ENCODE measurements at places on chromosomes 5 and 9.

- DNase-seq: no peak
These were observed 124.3 kb downstream of the HSD17B3 start for GRCh38 chr9:96177719-96178028.

DNA sequence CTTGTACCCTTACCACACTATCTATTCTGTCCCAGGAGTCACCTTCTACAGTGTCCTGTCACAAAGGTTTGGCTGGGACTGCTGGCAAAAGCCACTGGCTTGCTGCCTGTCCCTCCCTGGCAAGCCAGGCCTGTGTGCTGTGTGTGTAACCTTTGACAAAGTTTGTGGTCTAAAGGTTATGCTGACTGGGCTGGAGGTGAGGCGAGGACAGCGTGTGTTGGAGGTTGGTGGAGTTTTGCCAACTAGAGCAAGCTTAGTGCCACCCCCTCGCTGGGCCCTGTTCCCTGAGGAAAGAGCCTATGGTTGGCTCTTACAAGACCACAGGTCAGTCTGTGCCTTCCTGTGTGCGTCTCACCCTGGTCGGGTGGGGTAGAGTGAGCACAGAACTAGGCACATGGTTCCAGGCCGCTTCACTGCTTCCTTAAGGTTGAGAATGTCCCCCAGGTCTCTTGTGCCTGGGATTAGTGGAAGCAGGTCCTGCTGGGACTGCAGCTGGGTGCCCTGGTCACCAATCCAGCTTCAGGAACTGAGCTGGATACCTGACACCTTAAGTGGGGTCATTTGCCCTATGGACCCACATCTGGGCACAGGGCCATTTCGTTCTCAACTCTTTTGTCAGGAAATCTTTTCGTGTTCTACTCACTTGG is 152.2 kb downstream of the GADD45G start:
- peak; percentile 58 for DNase-seq

DNA sequence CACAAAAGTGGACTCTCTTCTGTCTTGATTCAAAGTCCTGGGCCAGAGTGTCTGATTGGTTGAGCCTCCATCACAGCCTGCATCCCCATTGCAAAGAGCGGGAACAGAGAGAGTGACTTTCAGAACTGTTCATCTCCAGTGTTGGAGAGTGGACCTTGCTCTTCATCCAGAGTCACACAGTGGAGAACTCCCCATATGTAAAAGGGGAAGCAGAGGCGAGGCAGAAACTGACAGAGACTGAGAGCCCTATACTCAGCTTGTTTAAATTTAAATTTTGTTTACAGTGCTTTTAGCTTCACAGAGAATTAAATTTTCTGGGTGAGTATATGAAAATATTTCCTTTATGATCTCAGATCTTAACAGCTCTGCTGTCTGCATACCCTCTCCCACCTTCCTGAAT is 70.0 kb upstream of the SSBP2 start:
- DNase-seq: peak; percentile 65

- DNase-seq: peak; percentile 5
These were observed 442.6 kb downstream of the MAT2B start for GRCh38 chr5:163947848-163948666.

- DNase-seq: no peak
These were observed 49.7 kb downstream of the POU4F3 start for GRCh38 chr5:146388386-146388785.

- no peak for DNase-seq
These were observed 415.1 kb downstream of the TMEM161B start for GRCh38 chr5:87853541-87853940.

GRCh38 chr5:127079994-127080491 is 6.7 kb upstream of the C5orf63 start:
- peak; percentile 71 for DNase-seq

DNA sequence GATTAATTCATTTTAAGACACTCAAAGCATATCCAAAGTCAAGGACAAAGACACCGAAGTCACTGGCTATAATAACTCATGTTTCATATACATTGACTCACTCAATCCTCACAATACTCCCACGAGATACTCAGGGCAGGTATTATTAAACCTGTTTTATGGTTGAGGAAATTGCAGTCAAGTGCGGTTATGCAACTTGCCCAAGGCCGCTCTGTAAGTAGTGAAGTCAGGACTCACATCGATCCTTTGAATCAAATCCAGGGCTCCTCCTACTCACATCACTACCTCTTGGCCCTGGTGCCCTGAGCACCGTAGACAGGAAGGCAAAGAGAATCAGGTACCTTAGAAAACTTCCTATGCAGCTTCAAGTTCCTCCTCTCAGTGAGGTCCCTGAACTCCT is 87.8 kb upstream of the APC start:
- no peak for DNase-seq

- DNase-seq: peak; percentile 21
These were observed 24.4 kb downstream of the RNF145 start for GRCh38 chr5:159184858-159185381.

DNA sequence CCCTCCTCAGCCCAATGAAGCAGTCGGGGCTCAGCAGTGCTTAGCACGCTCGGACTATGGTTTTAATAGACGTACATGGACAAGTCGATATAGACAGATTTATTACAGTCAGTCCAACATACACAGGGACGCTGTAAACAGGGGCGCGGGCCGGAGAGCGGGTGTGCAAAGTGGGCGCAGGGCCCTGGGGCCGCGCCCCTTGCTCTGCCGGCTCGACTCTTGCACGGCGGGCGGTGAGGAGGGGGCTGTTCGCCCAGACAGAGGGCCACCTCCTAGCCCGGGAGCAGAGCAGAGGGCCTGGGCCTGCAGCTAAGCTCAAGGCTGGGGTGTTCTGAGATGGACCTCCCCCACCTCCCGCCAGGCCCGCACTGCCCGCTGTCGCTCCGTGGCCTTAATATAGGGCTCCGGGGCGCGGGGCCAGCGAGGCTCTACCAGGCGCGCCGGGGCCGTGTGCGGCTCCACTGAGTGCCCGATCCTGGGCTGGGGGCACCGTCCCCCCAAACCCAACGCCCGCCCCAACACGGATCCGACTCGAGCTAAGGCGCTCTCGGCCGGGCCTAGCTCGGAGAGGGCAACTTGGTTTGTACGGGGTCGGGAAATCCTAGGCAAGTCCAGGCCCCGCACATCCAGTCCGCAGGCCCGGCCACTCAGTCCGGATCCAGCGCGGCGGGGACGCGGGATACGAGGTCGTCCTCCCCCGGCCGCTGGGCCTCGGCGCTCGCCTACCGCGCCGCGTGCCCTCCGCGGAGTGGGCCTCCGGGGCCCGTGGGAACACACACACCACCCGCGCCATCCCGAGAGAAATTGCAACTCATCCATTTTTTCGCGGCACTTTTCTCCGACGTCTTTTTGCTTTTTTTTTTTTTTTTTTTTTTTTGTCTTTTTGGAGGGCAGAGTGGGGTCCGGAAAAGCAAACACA is 6.1 kb downstream of the PITX1 start:
- DNase-seq: no peak

DNA sequence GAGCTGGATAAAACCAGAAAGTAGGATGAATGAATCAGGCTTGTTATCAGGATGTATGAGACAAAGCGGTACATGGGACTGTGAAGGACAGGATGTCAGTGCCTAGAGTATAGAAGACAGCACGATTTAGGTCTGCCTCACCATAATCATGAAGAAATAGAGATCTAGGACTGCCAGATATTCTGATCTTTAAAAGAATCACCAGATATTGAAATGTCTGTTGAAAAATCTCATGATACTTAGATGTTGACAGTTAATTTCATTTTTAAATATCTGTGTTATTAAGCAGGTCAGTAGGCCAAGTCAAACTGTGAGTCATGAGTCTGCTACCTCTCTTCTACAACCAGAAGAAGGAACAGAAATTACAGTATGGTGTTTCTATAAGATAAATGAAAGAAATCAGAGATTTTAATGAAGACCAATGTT is 65.0 kb downstream of the ST8SIA4 start:
- no peak for DNase-seq

GRCh38 chr5:168707716-168708695 is 128.8 kb upstream of the PANK3 start:
- DNase-seq: no peak

DNA sequence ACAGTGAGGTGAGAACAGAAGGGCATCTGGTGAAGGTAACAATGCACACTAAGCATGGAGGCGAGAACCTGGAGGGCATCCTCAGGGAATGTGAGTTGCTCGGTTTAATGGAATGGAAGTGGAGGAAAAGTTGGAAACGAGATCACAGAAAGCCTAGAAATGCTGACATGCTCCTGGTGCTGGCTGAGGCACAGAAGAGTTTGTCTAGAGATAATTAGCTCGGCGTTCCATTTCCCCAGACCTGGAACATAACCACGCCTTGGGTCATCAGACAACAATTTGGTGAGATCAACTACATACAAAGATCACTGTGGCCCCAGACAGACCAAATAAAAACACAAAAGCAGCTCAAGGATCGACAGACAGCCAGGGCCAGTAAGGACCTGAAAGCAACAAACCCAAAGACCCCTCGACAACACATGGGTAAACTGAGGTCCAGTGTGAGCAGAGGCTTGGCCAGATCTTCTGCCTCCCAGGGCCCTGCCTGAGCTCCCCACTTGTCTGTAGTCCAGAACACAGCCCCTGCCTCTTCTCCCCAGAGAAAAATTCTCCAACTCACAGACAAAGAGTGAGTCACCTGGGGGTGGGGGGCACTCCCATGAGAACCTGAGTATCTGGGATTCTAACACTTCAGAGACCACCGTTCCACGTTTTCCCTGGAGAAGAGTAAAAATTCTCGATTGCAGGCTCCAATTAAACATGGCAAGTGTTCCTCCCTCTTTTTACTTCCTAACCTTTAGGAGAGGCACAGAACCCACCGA is 52.5 kb downstream of the SHB start:
- DNase-seq: no peak

DNA sequence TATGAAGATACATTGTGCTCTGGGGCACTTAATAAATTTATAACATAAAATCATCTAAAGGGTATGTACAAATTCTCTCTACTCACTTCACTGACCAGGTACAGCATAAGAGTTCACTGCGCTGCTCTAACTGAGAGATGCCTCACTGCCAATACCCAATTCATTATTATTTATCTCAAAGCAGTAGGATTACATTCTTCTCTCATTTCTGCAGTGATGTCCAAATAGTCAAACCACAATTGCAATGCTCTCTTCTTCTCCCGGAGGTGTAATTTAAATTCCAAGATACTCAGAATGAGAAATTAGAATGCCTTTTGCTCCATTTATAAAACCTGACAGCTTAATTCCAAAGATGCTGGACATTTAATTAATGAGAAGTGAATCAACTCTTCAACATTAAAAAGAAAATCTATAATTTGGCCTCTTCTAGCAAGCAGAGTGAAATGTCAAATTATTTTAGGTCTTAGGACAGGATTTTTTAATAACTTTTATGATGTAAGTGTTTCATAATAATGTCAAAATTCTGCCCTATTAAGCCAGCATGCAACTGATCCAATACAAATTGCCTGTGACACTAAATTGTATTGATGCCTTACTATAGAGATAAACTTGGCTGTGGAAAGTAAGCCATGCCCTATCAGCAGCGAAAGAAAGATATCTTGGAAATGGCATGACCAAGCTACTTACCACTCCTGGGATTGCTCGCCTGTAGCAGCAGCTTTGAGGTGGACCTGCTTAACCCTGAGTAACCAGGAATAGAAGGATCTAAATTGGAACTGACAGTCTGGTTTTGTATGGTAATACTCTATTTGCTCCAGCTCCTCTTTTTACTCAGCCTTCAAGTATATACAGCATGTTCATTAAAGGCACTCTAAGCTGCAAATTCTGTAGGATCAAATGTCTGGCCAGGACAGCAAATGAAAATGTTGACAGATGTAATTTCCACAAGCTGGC is 374.2 kb upstream of the TYRP1 start:
- DNase-seq: no peak

DNA sequence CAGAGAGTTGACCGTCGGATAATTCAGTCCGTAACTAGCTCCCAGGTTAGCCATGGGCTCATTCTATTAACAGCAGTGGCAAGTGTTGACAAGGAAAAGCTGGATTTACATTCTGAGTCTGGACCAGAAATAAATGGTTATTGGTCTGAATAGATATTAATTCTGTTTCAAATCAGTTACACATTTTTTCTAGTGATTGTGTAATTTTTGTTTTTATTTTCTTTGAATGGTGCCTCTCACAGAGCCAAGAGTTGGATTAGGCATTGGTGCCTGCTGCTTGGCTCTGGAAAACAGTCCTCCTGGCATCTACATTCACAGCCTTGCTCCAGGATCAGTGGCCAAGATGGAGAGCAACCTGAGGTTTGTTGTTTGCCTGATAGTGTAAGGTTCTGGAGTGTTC is 115.1 kb downstream of the GOLPH3 start:
- no peak for DNase-seq

GRCh38 chr9:2299843-2300205 is 284.7 kb downstream of the SMARCA2 start:
- DNase-seq: no peak

GRCh38 chr9:106936680-106937079 is 73.7 kb downstream of the ZNF462 start:
- no peak for DNase-seq

DNA sequence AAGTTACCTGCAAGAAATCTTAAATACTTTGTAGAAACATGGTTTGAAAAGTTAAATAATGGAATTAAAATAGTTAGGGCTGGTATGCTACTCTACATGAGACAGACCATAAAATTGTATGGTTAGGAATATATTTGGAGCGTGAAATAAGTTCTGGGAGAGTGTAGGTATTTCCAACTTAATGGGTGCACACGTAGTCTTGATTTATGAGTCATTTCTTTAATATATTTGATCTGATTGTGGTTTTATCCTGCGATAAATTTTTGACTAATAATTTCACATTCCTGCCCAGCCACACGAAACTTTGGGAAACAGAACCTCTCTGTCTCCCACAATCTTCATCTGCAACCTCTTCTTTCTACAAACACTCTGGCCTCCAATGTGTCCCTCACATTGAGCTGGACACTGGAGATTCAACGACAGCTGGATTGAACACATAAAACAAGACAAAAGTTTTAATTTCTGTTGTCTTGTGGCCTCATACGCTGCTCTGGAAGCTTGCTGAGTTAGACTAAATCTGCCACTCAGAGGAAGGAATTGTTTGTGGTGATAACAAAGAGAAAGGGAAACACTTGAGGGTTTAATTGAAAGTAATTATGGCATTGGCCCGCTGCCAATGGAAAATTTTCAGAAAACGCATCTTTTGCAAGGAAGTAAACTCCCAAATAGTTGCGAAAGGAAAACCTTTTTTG is 201.8 kb upstream of the ZNF608 start:
- peak; percentile 25 for DNase-seq

- no peak for DNase-seq
These were observed 10.8 kb downstream of the SARDH start for GRCh38 chr9:133727277-133727875.

GRCh38 chr5:59036274-59036961 is 453.5 kb downstream of the RAB3C start:
- DNase-seq: peak; percentile 54

- DNase-seq: no peak
These were observed 91.5 kb downstream of the TLE4 start for GRCh38 chr9:79663300-79663699.
